ENCODE measurements at places on chromosomes 1 and 21.

DNA sequence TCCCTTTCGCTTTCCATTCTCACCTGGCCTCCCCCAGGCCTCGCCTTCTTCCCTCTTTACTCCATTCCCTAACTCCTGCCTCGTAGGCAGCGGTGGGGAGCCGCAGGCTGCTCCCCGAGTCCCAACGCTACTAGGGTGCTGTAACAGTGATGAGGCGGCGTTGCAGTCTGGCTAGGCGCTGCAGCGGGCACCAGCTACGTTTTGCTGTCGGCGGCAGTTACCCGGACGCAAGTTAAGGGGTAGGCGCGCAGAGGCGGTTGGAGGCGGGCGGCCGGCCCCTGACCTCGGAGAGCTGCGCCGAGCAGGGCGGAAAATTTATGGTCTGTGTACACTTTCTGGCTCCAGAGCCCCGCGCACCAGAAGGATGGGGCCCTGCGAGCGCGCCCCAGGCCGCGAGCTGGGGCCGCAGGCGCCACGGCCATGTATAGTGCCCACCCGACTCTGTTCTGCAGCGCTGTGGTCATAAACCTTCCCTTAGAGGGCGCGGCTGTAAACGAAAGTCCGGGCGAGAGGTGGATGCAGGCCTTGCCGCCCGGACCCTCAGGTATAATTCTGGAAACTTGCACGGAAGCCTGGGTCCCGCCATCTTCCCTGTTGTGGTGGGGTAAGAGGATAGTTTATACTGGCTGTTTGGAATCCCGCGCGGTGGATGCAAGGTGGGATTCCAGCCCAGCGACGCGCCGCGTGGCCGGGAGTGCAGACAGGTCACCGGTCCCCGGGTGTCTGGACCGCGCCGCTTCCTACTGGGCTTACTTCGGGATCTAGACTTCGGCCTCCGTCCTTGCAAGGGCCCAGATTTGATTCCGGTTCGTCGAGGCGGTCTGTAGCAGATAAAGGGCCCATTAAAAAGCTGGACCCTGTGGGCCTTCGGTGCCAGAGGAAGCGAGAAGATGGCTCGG, 15.0 kb downstream of the HLX start:
- no peak for DNase-seq

- peak; percentile 19 for DNase-seq
These were observed 16.0 kb upstream of the EPS15 start for GRCh38 chr1:51535006-51535592.

DNA sequence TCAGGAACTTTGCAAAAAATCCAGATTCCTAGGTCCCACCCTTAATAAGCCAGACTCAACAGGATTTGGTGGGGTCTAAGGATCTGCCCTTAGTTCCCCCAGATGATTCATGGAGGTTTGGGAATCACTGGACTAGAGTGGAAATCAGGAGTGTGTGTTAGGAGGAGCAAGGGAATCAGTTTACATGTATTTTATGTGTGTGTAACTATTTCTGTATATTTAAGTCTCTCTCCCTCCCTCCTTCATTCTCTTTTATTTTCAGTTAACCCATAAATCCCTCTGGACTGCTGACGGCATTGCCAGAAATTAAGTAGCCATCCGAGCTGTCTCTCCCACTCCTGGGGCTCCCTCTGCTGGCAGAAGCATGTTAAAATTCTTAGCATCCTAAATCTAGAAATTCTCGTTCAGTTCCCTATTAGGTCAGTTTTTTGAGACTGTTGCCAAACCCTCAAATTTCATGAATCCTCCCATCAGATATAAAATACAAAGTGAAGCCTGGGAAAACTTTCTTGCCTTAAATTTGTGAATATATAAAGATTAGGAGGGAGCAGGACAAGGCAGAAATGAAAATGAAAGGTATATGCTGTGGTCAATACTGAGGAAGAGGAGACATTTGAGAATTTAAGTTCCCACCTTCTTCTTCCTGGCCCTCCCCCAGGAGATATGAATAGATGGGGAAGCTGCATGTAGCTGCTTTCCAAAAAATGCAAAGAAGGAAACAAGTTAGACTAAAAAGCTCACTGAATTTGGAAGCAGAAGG, 11.7 kb upstream of the HSD11B1 start:
- peak; percentile 69 for DNase-seq

GRCh38 chr1:23578311-23578996, 19.2 kb upstream of the ID3 start:
- DNase-seq: no peak

- no peak for DNase-seq
These were observed 7.1 kb upstream of the NAV1 start for GRCh38 chr1:201531551-201532425.

DNA sequence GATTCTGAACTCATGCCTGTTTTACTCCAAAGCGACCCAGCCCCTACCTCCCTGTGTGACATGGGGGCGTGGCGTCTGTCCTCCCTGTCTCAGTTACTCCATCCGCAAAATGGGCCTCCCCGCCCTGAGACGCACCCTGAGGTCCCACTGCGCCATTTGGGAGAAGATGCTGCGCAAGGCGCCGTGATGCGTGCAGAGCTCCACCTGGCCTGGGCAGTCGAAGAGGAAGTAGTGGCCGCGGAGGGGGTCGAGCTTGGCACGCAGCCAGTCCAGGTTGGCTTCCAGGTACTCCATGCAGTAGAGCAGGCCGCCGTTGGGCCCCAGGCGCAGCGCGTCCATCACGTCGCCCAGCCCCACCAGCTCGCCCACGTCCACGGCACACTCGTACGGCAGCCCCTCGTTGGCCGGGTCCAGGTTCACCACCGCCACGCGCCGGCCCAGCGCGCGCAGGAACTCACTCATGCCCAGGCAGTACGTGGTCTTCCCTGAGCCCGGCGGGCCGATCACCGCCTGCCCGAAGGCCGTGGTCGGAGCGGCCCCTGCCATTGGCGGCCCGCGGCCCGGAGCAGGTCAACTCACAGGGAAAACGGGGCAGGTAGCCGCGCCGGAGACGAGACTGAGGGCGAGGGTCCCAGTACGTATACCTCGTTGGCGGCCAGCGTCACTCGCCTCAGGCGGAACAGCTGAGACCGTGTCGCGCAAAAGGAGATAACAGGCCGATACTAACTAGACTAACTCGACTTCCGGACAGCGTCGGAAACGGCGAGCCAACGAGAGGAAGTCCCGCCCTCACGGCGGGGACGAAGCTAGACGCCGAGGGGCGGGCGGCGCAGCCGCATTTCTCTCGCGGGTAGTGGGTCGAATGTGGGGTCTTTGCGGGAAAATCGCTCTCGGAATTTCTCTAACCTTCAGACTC, at the start of gene GPN2:
Gene GPN2, minus strand, starts transcription at position 733 of the 916 bp plus-strand sequence. Its CDS starts 187 bp downstream, at position 546.
- DNase-seq: peak; percentile 57

DNA sequence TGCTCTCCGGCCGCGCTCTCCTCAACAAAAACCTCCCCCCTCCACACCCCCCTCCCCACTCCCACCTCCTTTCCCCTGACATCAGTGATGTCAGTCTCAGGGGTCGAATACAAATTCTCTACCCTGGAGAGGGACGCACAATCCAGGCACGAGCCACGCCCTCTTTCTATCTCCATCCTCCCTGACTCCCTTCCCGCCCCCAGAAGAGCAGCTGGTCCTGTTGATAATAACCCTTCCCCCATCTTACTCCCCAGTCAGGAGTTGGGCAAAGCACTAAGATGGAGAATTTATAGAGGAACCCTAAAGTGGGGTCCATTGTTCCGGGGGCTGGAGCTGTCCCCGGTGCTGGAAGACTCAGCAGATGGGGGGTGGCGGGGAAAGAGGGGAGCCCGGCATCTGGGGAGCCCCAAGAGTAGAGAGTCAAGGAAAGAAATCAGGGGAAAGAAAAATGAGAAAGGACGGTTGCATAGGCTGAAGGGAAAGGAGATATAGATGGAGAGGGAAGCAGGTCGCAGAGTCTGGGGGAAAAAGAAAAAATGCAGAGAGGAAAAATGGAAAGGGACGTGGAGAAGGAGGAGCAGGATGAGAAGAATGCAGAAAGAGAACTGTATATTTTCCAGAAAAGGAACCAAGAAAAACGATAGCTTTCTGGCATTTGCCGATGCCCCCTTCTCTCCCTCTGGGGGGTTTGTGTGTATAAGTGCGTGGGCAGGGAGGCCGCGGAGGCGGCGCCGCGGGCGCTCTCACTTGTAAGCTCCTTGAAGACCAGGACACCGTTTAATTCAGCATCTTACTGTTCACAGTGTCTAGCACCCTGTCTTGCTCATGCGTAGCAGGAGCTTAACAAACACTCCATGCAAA, at the start of gene CELF3:
Gene CELF3, minus strand, starts transcription at position 33 of the 861 bp plus-strand sequence. CDS start 783 bp downstream, outside the sequence.
- no peak for DNase-seq

DNA sequence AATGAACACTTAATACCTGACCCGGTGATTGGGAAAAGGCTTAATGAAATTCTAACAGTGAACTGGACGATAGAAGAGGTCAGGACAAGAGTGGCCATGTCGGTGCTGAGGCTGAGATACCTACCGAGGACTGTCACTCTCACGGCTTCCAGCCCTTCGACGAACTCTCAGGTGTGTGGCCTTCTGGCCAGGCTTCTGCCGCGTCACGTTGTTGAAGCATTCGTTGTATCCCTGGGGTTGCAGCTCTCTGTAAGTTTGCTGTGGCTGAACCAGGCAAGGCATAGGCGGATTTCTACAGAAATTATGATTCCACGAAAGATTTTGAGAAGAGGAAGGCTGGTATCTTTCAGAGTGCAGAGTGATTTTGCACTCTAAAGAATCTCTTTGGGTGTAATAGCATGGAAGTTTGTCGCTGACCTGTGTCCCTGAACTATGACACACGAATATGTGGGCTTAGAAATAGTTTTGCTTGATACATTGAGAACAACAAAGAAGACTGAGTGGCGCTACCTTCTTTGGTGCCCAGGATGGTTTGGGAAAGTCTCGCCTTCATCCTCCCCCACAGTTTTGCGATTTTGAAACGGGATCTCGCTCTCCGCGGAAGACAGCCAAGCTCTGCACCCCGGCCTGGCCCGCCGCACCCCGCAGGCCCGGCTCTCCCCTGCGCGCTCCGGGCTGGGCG, 403 bp upstream of the EPHX4 start:
- no peak for DNase-seq

- DNase-seq: no peak
These were observed 313.1 kb downstream of the MATN1 start for GRCh38 chr1:30410153-30410851.

DNA sequence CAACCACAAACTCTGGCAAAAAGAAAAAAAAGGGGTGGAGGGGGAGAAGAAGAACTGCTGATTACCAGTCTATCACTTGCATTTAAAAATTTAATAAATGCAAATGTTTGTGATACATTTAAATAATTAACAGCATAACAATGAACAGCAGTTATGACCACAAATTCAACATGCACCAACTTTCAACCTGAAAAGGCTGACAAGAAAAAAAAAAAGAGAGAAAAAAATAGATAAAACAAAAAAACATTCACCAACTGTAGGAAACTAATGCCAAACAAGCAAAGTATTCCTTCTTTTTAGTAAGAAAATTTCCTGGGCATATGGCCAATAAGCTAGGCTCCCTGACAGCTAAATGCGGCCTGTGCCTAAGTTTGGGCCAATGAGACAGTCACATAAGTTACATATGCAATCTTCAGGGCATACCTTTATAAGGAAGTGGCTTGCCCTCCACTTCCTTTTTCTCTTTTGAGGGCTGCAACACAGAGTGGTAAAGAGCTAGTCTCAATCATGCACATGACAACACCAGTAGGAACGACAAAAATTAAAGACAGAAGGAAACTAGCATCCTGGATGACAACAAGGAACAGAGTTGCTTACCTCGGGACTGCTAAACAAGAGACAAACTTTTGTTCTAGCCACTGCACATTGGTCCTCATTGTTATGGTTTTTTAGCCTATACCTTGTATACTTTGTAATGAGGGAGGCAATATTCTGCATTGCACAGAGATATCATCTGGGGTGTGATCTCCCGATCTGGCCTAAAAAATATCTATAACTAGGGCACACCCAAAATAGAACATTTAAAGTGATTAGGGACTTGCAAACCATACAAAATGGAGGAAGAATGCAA, 24.2 kb upstream of the PHTF1 start:
- DNase-seq: peak; percentile 12

GRCh38 chr1:2583331-2583791, 3.2 kb upstream of the PRXL2B start:
- no peak for DNase-seq

DNA sequence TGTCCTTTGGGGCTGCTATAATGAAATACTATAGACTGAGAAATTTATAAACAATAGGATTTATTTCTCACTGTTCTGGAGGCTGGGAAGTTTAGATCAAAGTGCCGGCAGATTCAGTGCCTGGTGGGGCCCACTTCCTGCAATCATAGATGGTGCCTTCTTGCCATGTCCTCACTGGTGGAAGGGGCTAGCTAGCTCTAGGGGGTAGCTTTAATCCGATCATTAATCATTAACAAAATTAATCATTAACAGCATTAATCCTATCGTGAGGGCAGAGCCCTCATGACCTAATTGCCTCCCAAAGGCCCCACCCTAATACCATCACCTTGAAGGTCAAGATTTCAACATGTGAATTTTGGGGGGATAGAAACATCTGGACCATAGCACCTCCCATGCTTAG, 124.3 kb downstream of the TRABD2B start:
- DNase-seq: no peak

DNA sequence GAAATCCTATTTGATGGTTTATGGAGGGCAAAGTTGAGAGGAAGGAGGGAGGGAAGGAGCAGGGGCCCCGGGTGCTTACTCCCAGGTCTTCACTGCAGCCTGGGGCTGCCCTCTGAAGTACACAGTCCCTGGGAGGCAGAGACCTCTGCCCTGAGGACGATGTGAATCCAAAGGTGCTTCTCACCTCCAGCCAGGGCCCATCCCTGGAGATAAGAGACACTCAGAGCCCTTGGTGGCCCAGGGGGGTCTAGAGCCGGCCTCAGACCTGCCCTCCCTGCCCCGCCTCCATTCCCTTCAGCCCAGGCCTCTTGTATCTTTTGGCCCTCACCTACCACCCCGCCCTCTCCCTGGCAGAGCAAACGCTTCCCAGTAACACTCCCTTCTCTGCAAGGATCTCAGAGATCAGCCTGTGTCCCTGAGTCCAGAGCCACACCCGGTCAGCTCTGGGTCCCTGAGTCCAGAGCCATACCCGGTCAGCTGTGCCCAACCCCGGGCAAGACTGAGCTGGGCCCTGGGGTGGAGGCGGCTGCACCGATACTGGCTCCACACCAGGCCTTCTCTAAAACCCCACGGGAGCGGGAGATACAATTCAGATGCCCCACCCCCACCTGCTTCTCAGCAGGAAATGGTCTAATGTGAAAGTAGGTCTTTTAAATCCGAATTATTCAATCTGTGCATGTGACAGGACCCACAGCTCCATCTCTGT, 3.6 kb upstream of the GNB1 start:
- DNase-seq: no peak

- DNase-seq: no peak
These were observed 446.8 kb downstream of the USP25 start for GRCh38 chr21:16176570-16176969.

DNA sequence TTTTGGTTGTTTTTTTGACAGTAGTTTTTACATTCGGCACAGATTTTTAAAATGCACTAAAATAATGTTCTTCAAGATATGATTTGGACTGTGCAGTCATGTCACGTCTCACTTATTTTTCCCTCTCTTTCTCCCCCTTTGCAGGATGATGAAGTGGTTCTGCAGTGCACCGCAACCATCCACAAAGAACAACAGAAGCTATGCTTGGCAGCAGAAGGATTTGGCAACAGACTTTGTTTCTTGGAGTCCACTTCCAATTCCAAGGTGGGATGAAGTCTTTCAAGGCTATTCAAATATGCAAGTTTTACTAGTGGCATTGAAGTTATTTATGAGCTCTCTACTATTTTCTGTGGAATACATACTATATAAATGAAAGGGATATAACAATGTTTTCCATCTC, 228.4 kb downstream of the RYR2 start:
- no peak for DNase-seq

- DNase-seq: no peak
These were observed 737.6 kb downstream of the PLA2G4A start for GRCh38 chr1:187566354-187566753.
